ENCODE measurements at places on chromosomes 1 and 21.
A peak's percentile ranks its signal among the peaks of the same experiment; 100 is the strongest.

- DNase-seq = no peak
These were observed 44.1 kb upstream of the SLC2A1 start for GRCh38 chr1:43002766-43003165.

DNA sequence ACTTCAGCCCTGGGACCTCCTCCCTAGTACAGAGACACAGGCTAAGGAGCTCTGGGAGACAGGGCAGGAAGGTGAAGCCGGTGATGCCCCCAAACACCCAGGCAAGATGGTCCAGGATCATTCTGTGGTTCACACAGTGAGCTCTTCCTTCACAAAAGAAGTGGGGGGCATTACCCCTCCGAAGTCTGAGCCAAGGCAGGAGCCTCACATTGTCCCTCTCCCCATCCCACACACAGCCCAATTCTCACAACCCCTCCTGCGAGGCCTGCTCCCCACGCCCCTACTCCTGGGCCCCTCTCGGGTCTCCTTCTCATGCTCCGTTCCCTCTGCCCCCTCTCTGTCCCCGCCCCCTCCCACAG is 10.7 kb downstream of the MEF2D start:
- DNase-seq = no peak

DNA sequence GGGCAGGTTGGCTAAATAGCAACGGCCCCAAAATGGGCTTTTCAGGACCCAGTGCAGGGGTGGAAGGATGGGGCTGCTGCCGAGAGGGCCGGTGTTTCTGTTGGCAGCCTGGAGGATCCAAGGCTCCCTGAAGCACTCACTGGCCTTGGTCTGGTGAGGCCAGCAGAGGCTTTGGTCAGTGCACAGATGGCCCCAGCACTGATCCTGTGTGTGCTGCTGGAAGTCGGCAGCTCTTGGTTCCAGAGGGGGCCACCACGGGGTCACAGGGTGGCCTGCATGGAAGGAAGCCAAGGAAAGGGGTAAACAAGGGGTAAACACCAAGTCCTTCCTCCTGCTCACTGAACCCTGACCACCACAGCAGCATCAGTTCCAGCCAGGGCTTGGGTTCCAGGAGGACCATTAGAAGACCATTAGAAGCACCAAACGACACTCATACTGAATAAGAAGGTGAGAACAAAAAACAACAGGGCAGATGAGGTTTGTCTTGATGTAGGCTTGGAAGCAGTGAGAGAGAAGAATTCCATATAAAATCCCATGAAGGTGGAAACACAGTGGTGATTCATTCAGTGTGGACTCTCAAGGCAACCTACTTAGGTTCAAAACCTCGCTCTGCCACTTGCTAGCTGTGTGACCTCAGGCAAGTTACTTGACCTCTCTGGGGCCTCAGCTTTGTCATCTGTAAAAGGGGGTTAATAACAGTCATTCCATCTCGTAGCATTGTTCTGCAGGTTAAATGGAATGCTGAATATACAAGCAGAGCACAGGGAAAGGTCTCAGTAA is 184.5 kb downstream of the RUNX1 start:
- no peak for DNase-seq

- DNase-seq = no peak
These were observed 45.9 kb downstream of the BTBD8 start for GRCh38 chr1:92126088-92126487.

DNA sequence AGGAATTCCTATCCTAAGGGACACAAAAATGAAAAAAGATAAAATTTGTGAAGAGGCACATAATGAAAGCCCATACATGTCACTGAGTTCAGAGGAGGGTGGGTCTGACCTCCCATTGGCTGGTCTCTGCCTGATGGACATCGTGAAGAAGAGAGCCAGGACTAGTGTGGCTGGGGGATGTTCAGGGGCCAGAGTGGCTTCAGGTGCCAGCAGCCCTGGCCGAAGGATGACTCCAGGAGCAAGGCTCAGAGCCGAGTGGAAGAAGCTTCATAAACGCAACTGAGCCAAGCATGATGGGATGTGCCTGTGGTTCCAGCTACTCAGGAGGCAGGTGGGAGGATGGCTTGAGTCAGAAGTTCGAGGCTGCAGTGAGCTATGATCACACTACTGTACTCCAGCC is 56.9 kb upstream of the ATP5PO start:
- DNase-seq = no peak

GRCh38 chr1:192954705-192955265 is 104.4 kb downstream of the UCHL5 start:
- DNase-seq = no peak

GRCh38 chr1:192826791-192827546 is 18.1 kb downstream of the RGS2 start:
- DNase-seq = no peak

GRCh38 chr1:26900815-26901511 is 696 bp upstream of the GPATCH3 start:
- no peak for DNase-seq

DNA sequence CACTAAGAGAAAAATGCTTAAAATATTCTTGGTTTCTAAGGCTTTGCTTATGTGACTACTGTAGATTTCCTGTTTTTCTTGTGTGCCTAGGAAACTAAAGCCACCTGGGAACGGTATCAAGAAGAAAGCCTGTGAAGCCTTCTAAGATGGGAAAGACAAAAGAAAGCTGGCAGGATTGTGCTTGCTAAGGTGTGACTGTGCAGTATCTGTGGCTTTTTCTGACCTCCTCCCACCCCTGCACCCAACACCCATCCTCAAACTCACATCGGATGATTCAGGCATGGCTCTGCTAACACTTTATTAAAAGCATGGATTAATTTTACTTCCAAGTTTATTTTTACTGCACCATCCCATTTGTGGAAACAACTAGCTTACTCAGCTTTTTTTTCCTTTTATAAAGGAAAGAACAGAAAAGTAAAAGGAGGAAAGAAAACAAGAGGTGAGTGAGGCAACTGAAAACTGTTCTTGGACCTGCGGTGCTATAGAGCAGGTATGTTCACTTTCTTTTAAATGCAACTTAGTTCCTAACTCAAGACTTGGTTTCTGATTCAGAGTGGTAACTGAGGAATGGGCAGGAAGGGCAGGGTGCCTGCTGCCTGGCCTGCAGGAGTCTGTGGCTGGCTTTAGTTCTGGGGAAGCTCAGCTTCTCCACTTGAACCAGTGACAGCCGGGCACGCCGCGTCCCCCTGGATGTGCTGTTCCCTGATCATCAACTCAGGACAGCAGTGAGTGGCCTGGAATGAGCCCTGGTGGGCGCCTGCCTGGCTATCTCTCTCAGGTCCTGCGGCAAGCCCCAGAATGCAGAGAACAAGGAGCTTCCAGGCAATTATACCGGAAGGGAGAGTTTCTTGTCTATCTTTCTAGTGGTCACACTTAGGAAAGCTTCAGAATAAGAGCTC is at the start of gene GBP6:
Gene GBP6 (plus strand): TSS at position 422 of the 899 bp plus-strand sequence. CDS start 4,493 bp downstream, outside the sequence.
- peak; percentile 17 for DNase-seq

DNA sequence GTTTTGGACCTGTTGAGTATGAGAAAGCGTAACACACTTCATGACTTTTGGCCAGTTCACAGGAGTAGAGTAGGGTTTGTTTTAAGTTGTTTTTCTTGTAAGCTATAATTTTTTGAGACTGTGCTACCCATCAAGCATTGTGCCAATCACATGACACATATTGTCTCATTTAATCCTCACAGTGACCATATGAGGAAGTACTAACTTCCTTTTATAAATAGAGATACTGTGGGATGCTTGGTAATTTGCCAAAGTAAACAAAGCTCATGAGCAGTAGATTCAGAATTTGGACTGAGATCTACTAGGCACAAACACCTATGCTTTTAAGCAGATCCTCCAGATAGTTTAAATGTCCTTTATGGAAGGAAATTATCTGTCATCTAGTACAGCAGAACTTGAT is 178.3 kb downstream of the CACNA1E start:
- no peak for DNase-seq

GRCh38 chr1:197985351-197985750 is 68.2 kb downstream of the LHX9 start:
- DNase-seq = no peak

DNA sequence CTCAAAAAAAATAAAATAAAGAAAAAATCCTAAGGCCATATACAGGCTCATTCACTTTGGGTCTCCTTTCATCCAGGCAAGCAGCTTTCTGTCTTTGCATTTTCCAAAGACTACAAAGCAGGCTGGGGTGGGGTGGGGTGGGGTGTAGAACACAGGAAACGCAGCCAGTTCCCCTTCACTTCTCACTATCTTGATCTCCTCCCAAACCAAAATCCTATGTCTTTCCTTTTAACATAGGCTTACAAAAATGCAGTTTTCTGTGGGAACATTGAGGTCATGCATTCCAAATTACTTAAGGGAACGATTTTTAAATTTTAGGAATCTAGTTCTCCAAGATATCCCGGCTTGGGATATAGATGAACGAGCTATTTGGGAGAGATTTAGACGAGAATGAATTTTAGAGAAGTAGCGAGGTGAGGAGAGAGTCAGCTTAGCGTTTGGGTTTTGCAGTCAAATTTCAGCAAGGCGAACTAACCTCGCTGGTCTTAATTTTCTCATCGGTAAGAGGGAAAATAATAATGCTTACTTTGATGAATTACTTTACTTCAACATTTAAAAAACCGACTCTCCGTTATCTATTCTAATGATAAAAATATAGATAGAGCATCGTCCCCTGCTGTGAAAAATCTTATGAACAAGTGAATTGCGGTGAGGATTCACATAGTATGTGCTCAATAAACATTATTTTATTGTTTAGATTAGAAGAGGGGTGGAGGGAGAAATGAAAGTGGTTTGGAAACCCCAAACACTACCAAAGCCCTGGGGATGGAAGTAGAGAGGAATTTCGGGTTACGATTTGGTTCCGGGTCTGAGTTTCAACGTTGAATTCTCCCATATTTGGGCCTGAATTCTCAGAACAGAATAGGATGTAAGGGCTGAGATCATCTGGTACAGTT is 735 bp upstream of the STX12 start:
- no peak for DNase-seq

- DNase-seq = no peak
These were observed 107.3 kb downstream of the UCHL5 start for GRCh38 chr1:192951691-192952460.

- DNase-seq = no peak
These were observed 89.3 kb downstream of the ASH1L start for GRCh38 chr1:155473151-155473821.

GRCh38 chr1:47725000-47725473 is 272.1 kb downstream of the TRABD2B start:
- no peak for DNase-seq

- no peak for DNase-seq
These were observed 2.7 kb upstream of the HSPG2 start for GRCh38 chr1:21939650-21940374.

DNA sequence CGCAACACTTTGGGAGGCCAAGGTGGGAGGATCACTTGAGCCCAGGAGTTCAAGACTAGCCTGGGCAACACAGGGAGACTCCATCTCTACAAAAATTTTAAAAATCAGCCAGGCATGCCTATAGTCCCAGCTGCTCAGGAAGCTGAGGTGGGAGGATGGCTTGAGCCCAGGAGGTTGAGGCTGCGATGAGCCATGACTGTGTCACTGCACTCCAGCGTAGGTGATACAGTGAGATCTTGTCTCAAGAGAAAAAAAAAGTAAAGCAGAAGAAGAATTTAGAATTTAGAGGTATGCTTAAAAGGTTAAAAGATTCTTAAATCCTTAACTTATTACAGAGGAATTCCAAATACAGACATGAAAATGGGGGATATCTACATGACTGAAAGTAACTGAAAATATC is 79.5 kb downstream of the SMYD3 start:
- no peak for DNase-seq

DNA sequence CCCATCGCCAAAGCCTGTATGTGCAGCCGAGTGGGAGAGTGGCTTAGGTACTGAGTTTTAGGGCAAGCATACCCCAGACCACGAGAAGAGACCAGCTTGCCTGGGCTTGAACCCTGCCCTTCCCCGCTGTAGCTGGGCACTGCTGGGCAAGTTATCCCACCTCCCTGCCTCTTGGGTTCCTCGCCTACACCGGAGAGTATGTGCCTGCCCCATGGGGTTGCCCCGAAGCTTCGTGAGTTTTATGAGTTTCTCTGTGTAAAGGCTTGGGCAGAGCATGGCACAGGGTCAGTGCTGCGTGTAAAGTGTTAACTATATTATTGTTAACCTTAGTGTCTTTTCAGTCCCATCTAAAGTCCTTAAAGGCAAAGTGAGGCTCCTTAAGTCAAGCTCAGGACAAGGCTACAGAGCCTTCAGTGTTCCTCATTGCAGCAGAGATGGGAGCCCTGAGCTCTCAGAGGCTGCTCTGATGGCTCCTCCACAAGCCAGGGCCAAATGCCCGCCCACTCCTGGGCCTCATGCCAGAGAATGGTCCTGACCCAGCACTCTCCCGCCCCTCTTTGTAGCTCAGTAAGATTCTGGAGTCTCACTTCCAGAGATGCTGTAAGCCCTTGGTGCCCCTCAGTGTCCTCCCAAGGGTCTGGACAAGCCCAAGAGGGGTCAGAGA is 37.0 kb upstream of the KCNA10 start:
- DNase-seq = no peak

DNA sequence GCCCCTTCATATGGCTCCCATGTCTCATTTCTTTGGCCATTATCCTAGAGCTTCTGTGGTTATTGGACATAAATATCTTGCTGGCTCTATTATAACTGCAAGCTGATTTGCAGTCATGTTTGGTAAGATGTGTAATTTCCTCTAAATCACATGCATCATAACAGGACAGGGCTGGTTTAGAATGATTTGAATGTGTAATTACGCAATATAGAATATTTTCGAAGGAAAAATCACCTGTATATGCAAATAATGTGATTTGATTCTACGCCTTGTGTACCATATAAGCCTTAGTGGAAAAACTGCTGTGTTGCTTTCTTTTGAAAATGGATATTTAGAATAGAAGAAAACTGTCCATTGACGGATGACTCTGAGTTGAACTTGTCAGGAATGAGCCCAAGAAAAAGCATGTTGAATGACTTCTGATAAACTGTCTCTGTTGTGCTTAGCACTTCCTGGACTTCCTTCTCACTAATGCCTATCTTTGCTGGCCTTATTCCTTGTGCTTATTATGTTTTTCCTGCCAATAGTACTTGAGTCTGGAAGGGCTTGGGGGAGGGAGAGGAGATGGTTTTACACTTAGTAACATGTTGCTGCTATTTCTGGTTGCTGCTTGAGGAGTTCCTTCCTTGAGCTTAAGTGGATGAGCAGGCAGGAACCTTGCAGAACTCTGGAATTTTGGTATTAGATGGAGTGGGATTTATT is 6.5 kb downstream of the CACHD1 start:
- DNase-seq = no peak

DNA sequence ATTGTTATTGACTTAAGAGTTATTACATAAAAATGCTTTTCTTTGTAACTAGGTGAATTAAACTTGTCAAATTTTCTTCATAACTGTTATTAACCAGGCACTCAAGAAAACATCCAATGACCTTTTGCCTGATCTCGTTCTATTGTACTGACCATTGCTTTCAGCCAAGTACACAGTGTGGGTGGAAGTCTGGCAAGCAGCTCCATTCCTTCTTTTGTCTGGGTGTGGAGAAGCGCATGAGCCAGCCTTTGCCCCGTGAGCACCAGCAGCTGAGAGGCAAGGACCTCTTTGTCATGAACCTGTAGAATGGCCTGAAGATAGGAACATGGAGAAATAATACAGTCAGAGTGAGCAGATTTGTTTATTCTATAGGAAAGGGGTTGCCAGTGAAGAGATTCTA is 57.5 kb downstream of the IARS2 start:
- no peak for DNase-seq

- peak; percentile 19 for DNase-seq
These were observed 132.9 kb downstream of the SYF2 start for GRCh38 chr1:25099343-25099951.

GRCh38 chr1:227902641-227902990 is 45.1 kb downstream of the WNT9A start:
- no peak for DNase-seq

Data from activated CD4-positive, alpha-beta T cell treated with anti-CD3 and anti-CD28 coated beads for 48 hours (primary cell).